ENCODE measurements at places on chromosomes 2 and 18.

- DNase-seq: no peak
These were observed 10.4 kb downstream of the UBE2E3 start for GRCh38 chr2:180990794-180991193.

DNA sequence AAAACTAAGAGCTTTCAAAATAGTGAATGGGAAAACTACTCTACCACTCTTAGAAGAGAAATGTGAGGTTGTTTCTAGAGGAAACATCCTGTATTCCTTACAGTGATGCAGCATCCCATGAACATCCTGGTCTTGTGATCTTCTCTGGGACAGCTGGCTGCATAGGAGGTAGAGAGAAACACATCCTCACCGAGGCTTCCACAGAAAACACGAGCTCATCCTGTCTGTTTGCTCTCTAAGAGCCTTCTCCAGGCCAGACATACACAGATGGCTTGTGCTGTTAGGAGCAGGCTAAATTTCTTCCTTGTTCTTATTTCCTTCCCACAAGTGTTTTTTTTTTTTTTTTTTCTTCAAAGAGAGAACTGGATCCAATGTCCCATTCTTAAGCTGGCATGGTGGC is 14.7 kb upstream of the FZD7 start:
- DNase-seq: no peak

- no peak for DNase-seq
These were observed 39.1 kb upstream of the ODC1 start for GRCh38 chr2:10487081-10487740.

GRCh38 chr2:120298173-120298835 is 45.7 kb downstream of the RALB start:
- no peak for DNase-seq

GRCh38 chr18:44786688-44787087 is 106.0 kb downstream of the SETBP1 start:
- no peak for DNase-seq

DNA sequence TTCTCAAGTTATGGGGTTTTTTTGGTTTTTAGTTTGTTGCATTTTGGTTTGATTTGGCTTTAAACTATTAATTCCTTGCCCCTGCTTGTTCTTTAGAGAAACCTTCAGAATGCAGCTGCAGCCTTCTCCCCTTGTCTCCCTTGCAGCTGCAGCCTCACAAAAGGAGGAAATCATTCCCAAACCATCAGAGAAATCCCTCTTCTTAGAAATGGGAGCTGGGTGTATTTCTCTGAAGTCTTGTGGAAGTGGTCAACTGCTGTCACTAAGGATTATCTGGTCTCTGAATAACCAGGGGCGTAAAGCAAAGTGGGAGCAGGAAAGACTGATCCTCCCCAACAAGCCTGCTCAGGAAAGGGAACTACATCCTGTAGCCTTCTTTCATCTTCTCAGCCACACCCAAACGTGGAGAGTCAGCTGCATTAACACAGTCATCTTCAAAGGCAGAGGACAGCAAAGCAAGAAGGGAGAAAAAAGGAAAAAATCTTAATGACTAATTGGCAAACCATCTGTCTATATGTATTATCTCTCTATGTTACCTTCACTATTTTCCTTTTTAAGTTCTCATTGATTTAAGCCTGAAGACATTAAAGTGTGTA is 1834.1 kb upstream of the PIK3C3 start:
- DNase-seq: no peak

GRCh38 chr18:63550068-63550467 is 7.9 kb downstream of the SERPINB12 start:
- DNase-seq: no peak

DNA sequence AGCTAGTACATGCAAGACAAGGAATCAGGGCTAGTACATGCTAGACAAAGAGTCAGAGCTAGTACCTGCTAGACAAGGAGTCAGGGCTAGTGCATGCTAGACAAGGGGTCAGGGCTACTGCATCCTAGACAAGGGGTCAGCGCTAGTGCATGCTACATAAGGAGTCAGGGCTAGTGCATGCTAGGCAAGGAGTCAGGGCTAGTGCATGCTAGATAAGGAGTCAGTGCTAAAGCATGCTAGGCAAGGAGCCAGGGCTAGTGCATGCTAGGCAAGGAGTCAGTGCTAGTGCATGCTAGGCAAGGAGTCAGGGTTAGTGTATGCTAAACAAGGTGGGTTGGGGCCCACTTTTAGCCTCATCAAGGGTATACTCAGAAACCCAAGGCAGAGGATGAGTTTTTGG is 90.1 kb upstream of the FAM136A start:
- no peak for DNase-seq

- DNase-seq: no peak
These were observed 119.6 kb downstream of the ZFP36L2 start for GRCh38 chr2:43106559-43107527.

DNA sequence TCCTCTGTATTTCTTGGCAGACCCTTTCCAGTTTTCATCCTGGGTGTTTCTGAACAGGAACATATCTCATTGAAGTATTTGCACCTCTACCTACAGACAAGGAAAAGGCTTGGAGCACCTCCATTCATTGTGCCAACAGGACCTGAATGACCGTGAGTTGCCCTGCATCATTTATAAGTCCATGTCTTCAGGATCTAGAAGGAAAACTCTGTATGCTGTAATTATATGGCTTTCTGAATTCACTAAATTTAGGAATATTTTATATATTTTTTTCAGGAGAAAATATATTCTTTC is 402.3 kb upstream of the SLC14A2 start:
- DNase-seq: no peak

DNA sequence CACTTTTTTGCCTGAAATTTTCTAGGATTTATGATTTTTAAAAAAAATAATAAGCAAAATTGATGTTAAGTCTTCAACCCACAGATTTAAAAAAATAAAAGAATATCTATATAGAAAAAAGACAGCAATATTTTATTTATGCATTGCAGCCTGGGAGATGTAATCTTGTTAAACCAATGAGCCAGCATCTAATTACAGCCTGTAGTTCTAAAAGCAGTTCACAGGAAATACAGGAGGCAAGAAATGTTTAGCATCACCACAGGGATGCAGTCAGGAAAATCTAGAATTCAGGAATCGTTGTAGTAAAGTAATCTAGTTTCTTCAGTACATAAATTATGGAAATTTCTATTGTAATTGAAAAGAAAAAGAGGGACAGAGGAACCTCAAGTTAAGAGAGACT is 17.2 kb downstream of the UGGT1 start:
- DNase-seq: no peak

DNA sequence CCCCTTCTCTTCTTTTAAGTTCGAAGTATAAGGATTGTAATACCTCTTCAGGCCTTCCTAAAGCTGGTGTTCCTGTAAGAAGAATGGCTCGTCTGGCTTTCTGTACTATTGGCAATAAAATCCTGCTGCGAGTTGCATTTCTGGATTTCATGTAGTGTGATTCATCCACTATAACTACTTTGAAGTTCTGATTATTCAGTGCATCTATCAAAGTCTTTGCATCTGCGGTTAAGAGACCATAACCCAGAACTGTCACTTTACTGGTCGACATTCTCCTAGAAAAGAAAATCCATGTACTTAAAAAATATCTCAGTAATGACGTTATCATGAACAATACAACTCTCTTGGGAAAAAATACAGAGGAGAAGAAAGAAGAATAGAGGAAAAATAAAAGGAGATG is 181.1 kb downstream of the ZRANB3 start:
- no peak for DNase-seq

DNA sequence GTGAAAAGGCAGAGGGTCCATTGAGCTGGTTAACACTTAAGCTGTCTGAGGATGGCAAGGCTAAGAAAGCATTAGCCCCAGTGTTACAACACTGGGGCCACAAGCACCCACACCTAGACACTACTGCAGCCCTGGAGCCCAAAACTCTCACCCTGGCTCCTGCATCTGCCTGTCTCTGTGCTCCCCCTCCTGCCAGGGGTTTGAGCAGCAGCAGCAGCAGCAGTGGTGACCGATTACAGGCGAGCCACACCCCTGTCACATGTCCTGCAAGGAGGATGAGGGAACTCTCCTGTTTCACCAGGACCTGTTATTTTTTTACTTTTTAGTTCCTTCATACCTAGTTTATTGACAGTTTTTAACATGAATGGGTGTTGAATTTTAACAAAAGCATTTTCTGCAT is 326.7 kb upstream of the MAP2 start:
- DNase-seq: no peak

DNA sequence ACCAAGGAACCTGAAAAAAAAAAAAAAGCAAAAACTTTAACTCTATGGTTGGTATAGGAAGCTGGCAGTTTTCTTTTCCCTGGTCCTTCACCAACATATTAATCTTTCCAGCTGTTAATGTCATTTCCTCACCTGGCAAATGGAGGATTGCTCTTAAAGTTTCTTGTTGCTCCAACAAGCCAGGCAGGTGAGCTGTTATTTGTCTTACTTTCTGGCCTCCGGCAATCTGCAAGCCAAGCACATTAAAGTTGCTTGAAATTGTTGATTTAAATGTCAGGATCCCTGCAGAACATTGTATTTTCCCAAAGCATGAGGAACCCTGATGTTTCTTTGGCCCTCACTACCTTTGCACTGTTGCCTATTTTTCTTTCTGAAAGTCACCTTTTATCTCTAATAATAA is 664.9 kb downstream of the METTL4 start:
- DNase-seq: peak; percentile 2

GRCh38 chr2:181841079-181841478 is 50.5 kb upstream of the ITPRID2 start:
- DNase-seq: no peak

DNA sequence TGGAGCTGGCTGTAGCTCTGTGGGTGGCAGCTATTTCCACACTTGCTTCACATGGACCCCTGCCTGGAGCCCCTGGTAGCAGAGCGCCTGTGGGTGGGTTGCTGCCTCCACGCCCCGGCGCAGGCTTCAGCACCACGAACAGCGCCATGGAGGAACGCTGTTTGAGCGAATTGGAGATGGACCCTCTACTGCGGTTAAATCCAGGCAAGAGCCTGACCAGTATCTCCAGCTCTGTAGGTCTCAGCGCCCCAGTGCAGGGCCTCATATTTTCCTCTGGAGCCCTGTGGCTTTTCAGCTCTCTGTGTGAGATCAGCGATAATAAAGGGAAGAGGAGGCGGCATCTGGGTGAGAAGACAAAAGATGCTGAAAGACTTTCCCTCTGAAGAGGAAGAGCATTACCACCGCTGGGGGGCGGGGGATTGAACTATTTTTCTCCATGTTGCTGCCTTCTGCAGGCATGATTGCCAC is 12.0 kb downstream of the ONECUT2 start:
- DNase-seq: no peak

- no peak for DNase-seq
These were observed 10.5 kb upstream of the PRELID3A start for GRCh38 chr18:12397254-12397653.

- no peak for DNase-seq
These were observed 283.3 kb downstream of the NRXN1 start for GRCh38 chr2:50748671-50749070.

DNA sequence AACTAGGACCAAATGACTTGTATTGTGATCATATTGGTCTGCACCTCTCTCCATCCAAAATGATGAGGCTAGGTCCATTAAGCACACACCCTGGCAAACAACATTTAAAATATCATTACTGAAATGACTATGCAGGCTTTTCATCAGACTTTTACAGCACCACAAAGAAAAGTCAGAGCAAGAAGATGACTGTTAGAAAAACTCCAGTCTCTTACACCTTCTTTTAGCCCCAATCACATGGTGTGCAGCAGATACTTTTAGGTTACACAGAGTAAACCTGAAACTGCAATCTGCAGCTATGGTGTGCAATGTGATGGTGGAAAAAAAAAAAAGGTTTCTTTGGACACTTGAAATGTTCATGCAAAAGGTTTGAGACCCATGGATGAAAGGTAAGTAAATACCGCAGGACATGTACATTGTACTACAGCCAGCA is 5.4 kb upstream of the POLI start:
- no peak for DNase-seq

- no peak for DNase-seq
These were observed 301.8 kb downstream of the XIRP2 start for GRCh38 chr2:167190053-167190452.
